ENCODE measurements at places on chromosomes 2 and 18.

DNA sequence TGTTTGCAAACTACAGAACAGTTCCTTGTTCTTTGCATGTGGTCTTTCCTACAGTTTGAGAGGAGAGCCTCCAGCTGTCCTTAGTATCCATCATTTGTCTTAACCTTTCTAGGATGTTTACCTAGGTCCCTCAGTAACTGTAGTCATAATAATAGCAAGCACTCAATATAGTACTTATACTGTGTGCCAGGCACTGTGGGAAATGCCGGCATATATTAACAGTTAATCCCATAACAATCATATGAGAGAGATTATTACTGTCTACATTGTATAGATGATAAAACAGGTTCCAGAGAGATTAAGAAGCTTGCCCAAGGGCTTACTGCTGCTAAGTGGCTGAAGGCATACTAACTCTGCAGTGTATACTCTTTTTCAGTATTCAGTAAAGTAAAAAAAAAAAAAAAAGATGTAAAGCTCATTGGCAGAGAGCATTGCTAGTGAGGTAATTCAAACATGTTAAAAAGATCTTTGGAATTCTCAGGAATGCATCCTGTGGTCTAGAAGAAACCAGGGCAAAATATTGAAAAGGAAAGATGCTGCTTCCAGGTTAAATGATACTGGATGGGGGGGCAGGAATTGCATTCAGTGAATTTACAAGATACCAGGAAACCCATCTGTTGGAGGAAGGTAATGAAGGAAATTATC is 72.3 kb downstream of the SPTBN1 start:
- DNase-seq, result no peak

GRCh38 chr2:37318401-37318800 is 6.2 kb downstream of the PRKD3 start:
- DNase-seq, result no peak

GRCh38 chr2:134790487-134790886 is 47.9 kb upstream of the ACMSD start:
- DNase-seq, result no peak

GRCh38 chr2:113894156-113894743 is 4.4 kb downstream of the ACTR3 start:
- no peak for DNase-seq

GRCh38 chr18:78766651-78767533 is 212.7 kb upstream of the SALL3 start:
- DNase-seq, result no peak

Measured in activated CD8-positive, alpha-beta memory T cell treated with anti-CD3 and anti-CD28 coated beads for 1 hour (primary cell).